Glutamatergic neuron (in vitro differentiated cells): ENCODE measurements at places on chromosomes 7 and 10. TPM values are rescaled to one million over a fixed set of nuclear protein-coding genes. Genes with fewer than 3 reads are reported as not detected.

Gene RAMP3
- total RNA-seq, result not detected

Gene TAS2R3
- total RNA-seq, result 1.6 TPM

Gene GPR15LG
- not detected for total RNA-seq

Gene PDK4
- total RNA-seq, result not detected

Gene GIMAP4
- not detected for total RNA-seq

Gene CYP26A1
- total RNA-seq, result 4.2 TPM

Gene DDX50
- 31.6 TPM for total RNA-seq

Gene NME8
- not detected for total RNA-seq

Gene SPDYE16
- 0.20 TPM for total RNA-seq

Gene LRRC17
- total RNA-seq, result 0.34 TPM

Gene KIAA1549
- total RNA-seq, result 40.2 TPM

Gene TMEM229A
- not detected for total RNA-seq
